ENCODE measurements at places on chromosomes 1 and 21.

GRCh38 chr1:176719447-176719846 lies 256.5 kb downstream of the PAPPA2 start:
- DNase-seq = no peak

GRCh38 chr21:41360072-41360821 lies 1.6 kb upstream of the MX2 start:
- DNase-seq = no peak

- peak; percentile 71 for DNase-seq
These were observed 32.2 kb upstream of the EPB41 start for GRCh38 chr1:28882009-28882628.

DNA sequence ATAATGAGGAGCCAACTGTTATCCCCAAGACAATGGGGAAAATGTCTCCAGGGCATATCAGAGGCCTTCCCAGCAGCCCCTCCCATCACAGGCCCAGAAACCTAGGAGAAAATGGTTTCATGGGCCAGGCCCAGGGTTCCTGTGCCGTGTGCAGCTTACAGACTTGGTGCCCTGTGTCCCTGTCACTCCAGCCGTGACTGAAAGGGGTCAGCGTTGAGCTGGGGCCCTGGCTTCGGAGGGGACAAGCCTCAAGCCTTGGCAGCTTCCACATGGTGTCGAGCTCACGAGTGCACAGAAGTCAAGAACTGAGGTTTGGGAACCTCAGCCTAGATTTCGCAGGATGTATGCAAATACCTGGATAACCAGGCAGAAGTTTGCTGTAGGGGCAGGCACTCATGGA lies 18.1 kb downstream of the SIPA1L2 start:
- DNase-seq = no peak

GRCh38 chr1:17190010-17190995 lies 14.6 kb upstream of the PADI1 start:
- DNase-seq = no peak

DNA sequence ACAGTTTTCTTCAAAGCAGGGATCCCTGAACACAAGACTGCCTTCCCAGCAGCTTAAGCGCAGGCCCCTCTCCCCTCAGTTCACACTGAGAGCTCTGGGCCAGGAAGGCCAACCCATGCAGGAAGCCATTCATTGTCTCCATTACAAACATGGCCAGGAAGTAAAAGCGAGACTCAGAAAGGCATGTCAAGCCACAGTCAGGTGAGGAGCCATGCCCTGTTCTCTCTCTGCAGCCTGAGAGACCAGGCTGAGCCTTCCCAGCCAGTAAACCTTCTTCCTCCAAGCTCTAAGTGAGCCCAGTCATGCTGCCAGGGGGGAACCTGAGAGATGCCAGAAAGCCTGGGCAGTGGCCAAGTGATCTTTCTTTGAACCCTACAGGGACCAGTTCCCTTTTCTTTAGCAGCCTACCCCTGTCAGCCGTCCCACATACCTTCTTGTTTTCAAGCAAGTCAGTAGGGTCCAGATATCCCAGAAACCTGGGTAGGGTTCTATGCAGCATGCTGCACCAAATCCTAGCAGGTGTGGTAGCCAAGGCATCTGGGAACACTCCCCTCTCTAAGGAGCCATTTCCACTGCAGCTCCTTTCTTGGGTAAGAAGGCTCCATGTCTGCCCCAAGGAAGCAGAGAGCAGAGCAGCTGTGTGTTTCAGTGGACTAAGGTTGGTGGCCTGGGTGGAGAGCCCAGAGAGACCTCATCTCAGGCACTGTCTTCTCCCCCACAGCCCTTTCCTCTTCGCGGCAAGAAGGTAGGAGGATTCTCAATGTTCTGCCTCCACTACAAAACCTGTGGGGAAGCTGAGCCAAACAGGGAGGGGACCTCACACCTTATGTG lies 977 bp downstream of the TRAF3IP3 start:
- DNase-seq = no peak

DNA sequence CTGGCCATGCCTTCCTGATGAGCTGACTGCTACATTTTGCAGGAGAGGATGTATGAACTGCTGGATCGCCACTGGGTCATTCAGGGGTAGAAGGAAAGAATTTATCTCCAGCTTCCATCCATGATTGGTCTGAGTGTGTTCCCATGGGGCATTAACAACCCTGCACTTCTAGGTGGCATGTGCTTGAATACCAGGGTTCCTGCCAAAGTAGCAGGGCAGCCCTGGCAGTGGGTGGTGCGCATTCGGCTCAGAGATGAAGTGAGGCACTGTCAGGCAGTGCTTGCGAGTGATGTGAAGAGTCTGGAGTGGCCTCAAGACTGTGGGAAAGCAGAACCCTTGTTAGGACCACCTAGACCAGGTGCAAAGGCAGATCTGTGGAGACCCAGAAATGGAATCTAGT lies 294.9 kb downstream of the ASTN1 start:
- no peak for DNase-seq

DNA sequence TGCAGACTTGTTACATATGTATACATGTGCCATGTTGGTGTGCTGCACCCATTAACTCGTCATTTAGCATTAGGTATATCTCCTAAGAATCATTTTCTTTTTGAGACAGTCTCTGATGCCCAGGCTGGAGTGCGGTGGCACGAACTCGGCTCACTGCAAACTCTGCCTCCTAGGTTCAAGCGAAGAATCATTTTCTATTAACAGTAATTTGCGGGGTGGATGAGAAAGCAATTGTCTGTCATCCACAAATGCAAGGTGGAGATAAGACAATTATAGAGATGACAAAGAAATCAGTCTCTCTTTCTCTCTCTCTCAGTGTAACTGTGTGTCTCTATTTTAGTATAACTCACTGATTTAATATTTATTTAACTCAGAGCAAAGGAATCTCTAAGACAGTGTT lies 131.0 kb upstream of the KIAA1614 start:
- no peak for DNase-seq

DNA sequence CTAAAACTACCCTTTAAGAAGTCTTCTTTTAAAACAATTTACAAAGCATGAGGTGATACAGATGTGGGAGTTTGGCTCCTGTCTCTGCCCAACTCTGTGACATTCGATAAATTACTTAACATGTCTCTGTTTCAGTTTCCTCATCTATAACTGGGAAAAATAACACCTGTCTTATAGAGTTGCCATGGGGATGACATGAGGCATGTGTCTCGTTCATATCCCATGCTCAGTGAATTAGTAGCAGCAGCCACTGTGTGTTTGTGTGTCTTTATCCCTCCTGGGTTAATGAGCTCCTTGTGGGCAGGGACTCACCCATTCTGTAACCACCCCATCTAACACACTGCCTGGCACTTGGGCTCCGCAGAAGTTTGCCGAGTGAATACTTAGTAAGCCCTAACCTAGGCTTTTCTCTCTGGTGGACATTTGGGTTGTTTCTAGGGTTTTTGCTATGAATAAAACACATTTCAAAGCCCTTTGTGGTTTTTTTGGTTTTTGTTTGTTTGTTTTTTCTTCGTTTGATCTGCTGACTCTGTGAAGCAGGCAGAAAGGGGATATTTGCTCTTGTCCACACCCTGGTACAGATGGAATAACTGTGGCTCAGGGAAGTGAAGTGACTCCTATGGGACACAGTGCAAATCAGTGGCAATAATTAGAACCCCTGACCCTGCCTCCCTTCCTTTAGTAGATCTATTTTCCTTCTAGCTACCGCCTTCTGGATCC lies 797 bp upstream of the KCNJ9 start:
- no peak for DNase-seq

DNA sequence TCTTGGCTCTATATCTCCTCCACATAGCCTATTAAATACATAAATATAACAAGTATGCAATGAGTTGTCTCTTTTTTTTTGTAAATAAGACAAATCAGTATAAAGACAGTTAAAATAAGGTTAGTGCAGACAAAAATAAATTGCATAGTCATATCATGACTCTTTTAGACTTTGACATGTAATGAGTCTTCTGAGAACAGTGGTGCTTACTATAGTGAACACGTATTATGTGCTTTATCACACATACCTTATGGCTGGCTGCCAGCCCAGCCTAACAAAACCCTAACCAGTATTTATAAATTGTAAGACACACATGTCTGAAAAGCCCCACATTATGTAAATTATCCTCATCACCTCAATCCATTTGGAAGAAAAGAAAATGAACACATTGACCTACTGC lies 29.1 kb upstream of the F13B start:
- DNase-seq = no peak

- DNase-seq = no peak
These were observed 1.4 kb upstream of the IPO9 start for GRCh38 chr1:201827321-201828216.

DNA sequence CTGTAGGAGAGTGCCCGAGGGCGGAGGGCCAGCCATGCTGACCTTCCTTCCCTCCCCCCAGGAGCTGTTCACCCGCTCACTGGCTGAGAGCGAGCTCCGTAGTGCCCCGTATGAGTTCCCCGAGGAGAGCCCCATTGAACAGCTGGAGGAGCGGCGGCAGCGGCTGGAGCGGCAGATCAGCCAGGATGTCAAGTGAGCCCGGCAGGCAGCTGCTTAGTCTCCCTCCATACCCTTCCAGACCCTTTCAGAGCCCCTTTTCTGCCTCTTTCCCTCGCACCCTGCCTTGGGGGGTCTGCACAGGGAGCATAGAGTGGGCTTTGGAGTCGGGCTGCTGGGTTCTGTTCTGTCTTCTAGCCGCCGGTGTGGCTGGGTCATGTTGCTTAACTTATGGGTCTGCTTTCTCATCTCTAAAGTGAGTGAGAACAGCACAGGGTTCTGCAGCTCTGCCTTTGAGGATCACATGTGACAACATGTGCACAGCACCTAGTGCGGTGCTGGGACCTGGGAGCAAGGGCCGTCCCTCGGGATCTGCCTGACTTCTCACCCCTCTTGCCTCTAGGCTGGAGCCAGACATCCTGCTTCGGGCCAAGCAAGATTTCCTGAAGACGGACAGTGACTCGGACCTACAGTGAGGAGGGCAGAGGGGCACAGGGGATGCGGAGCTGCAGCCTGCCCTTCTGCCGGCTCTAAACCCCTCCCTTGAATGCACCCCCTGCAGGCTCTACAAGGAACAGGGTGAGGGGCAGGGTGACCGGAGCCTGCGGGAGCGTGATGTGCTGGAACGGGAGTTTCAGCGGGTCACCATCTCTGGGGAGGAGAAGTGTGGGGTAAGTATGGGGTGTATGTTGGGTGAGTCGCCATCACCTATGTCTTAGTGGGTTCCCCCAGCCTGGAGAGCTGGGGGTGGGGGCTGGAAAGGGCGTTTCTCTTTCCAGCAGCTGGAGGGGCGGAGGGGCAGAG lies 6.2 kb downstream of the AMPD2 start:
- DNase-seq = no peak

GRCh38 chr1:198519639-198520501 lies 20.6 kb downstream of the ATP6V1G3 start:
- DNase-seq = no peak

GRCh38 chr1:204769997-204770396 lies 84.5 kb upstream of the LRRN2 start:
- DNase-seq = no peak

DNA sequence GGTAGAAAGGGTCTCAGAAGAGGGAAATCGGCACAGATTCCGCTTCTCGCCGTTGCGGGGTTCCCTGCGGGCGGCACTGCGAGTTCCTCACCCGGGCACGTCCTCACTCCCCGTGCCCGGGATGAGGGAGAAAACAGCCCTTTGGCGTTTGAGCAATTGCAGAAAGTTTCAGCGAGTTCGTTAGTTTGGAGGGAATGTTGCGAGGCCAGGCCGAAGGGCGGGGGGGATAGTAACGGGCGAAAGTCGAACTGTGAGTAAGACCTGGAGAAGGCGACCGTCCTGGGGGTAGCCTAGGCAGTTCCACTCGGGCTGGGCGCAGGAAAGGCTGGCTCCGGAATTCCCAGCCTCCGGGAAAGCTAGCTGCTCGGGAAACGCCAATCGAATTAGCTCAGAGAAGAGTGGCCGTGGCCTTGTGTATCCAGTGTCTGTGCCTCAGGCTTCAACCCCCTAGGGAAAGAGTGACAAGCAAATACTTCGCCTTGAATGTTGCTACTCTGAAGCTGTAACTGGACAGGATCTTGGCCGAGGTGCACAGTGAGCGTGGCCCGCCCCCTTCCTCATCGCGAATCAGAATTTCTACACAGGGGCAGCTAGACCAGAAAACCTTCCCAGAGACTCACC lies 787 bp downstream of the PTGFR start:
- no peak for DNase-seq

DNA sequence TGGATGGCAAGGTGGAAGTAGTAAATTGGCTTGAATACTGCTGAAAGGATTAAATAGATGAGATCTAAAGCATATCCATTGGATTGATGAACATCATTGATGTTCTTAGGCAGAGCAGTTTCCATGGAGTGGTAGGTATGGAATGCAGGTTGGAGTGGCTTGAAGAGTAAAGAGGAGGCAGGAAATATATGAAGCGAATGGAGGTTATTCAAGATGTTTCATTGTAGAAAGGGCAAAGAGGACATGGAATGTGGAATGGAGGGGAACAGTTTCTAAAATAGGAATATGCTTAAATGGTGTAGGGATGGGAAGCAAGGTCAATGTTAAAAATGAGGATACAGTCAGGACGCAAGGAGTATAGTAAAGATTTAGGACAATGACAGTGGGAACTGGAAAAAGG lies 6.1 kb downstream of the OSBPL9 start:
- no peak for DNase-seq

GRCh38 chr1:202860744-202861419 lies 28.1 kb downstream of the RABIF start:
- peak; percentile 65 for DNase-seq

DNA sequence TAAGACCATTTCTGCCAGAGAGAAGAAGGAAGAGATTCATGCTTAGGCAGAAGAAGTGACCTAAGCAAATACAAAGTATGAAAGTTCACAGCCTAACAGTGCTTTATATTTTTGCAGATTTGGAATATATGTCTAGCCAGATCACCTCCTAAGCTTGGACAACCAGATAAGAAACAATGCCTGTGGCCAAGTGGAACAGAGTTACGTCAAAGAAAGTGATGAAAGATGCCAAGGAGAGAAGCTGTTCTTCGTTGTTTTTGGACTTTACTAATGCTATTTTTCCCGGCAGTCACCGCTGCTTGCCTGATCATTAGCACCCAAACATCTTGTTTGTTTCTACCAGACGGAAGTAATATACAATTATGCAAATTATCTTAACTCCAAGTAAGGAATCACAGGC lies 489.2 kb upstream of the C1orf87 start:
- DNase-seq = no peak

GRCh38 chr1:183989078-183989577 lies 48.4 kb downstream of the COLGALT2 start:
- no peak for DNase-seq
